Cardiac fibroblast (primary cell): ENCODE measurements at places on chromosomes 2 and 18.

GRCh38 chr2:58047373-58047935 is 848 bp downstream of the VRK2 start:
- no peak for DNase-seq

DNA sequence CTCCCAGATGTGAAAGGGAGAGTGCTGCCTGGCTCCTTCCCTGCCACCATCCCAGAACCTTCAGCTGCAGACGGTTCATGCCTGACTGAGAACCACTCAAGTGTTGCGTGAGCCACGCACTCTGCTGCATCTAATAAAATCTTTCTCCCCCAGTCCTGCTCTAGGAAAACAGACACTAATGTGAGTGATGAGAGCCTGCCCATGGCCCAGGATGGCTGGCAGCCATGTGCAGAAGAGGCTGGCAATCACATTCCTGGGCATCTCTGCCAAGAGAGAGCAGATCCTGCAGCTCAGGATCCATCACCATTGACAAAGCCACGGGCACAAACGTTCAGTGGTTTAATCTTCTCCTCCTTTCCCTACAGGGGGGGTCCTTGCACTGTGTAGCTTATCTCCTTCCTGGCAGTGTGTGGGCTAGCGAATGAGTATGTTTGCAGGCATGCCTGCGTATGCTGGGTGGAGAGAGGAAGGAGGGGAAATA is 477.5 kb downstream of the SLC4A3 start:
- peak; percentile 92 for DNase-seq

DNA sequence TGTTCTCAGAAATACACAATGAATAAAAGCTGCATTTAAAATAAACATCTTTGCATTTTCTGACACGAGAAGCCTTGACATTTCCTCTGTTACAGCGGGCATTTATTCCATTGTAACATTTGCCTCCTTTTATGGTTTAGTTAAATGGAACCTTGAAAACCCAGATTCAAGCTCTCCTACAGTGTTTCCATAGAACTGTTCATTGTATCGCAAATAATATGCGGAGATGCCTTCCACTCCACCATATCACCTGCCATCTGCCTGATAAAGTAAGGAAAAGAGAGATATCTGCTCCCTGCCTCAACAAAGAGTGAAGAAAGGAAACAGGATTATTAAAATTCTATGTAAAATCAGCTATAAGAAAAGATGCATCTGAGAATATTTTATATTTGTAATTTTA is 69.8 kb downstream of the CDH19 start:
- no peak for DNase-seq

- DNase-seq: peak; percentile 52
These were observed 285.3 kb upstream of the CCDC68 start for GRCh38 chr18:55244546-55244945.

DNA sequence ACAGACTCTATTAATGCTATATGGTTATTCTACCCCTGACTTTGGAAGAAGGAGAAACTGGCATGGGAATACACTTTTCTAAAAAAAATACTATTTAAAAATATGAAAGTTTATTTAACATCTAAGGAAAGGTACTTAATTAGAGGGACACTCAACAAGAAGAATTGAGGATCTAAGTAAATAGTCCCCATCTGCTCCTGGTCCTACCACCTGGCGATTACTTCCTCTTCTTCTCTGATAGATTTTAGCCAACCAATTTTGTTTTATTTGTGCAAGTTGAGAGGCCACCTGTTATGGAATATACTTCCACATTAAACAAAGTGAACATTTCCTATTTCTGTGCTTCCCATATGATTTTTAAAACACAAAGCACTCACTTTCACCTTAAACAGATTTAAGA is 111.7 kb downstream of the BCL2 start:
- DNase-seq: no peak
